Activated T-cell treated with anti-CD3 and anti-CD28 coated beads for 48 hours (primary cell): ENCODE measurements at places on chromosomes 11 and 22.

DNA sequence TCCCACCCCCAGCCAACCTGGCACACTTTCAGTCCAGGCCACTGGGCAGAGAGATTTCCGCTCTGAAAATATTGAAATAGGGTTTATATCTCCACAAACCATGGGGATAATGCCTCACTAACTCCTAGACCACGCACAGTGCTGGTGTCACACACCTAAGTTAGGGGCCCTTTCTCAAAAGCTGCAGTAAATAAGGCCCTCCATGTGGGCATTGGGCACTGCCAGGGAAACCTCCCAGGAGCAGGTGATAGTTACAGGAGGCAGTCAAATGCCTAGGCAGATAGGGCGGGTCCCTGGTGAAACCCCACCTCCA lies 3.1 kb upstream of the IL10RA start:
- no peak for DNase-seq

GRCh38 chr22:29625090-29625825 lies 21.8 kb downstream of the NF2 start:
- no peak for DNase-seq

- no peak for DNase-seq
Measured at GRCh38 chr11:86449993-86450629, 75.4 kb downstream of the CCDC81 start.

DNA sequence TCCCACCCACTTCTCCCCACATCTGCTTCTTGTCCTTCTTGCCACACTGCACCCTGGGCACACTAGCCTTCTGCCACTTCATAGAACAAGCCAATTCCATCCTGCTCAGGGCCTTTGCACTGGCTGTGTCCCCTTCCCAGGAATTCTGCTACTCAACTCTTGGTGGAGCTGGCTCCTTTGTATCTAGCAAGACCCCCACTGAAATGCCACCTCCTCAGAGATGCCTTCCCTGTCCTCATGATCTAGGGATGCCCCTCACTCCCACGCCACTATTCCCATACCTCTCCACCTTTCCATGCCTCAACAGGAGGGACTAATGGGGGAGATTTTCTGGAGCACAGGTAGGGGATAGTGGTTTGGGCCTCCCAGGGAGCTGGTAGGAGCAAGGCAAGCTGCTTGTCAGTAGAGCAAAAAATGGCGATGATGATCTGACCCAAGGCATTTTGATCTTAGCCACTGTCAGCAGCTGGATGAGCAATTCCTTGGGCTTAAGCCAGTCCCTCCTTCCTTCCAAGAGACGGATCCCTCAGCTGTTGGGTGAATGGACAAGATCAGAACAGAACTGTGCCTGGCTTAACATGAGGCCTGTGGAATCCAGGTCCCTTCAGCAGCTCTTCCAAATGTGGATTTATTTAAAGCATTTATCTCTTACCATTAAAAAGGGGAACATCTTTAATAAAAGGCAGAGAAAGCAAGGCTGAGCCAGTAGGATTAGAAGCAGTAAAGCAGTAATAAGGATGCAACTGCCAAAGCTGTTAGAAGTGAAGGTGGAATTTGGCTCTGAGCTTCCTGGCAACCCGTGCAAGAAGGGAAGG lies 4.0 kb upstream of the PRDM11 start:
- DNase-seq, result no peak

DNA sequence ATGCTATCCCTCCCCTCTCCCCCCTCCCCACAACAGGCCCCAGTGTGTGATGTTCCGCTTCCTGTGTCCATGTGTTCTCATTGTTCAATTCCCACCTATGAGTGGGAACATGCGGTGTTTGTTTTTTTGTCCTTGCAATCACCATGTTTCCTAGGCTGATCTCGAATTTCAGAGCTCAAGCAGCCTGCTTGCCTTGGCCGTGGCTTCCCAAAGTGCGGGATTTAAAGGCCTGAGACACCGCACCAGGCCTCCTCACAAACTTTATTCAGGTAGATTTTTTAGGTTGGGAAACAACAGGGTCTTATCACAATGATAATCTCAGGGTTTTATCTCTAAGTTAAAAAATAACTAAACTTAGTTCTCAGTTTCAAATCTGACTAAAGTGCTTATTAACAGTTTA lies 125.4 kb downstream of the LUZP2 start:
- no peak for DNase-seq

DNA sequence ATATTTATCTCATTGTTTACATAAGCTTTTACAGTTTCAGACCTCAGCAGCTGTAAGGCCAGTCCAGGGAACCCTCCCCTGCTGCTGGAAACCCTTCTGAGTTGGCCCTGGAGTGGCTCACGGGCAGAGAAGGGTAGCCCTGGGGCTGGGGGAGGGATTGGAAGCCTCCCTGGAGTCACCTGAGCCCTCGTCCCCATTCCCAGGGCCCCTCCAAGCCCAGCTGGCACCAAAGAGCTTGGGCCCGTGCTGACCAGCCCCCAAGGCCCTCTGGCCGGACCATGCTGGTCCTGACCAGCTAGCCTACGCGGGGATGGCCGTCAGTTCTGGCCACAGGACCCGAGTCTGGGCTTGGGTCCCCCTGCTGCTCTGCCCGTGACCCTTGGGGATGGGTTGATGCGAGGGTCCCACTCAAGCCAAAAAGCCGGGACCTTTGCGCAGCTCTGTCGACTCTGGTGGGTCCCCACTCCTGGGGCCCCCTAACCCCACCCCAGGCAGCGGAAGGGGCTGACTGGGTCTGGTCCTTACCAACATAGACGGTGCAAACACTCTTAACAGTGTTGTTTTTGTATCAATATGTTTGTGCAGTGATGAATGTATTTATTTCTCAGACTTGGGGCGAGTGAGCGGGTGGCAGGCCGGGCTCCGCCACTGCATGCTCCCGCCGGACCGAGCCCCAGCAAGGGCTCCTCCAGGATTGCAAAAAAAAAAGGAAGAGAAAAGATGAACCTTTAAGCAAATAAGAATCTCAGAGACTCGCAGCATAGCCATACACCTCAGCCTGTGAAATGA lies 17.5 kb upstream of the TMEM191C start:
- no peak for DNase-seq

DNA sequence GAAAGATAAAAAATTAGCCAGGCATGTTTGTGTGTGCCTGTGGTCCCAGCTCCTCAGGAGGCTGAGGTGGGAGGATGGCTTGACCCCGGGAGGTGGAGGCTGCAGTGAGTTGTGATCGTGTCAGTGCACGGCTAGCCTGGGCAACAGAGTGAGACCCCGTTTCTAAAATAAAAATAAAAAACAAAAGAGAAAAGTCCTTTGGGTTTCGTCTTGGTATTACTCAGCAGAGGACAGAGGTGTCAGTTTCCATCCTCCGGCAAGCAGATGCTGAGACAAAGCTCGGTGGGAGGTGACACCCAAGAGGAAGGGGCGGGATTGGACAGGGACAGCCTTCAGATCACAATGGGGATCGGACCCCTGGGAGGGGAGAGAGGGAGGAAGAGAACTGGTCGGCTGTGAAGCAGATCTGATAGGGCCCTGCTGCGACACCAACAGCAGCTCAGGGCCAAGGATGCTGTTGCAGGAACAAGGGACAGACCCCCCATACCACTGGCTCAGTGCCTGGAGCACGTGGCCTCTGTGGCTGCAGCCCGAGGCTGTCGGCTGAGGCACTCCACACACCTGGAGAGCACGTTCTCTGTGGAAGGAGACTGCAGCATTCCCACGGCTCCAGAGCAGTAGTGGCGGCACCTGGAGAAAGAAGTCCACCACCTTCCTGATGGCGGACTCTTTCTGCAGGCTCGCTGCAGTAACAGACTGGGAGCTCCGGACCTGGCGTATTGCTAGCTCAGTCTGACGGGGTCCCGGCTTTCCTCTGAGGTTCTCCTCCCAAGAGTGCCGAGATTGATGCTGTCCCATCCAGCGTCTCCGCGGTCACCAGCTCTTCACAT lies 5.2 kb upstream of the BID start:
- DNase-seq, result no peak

DNA sequence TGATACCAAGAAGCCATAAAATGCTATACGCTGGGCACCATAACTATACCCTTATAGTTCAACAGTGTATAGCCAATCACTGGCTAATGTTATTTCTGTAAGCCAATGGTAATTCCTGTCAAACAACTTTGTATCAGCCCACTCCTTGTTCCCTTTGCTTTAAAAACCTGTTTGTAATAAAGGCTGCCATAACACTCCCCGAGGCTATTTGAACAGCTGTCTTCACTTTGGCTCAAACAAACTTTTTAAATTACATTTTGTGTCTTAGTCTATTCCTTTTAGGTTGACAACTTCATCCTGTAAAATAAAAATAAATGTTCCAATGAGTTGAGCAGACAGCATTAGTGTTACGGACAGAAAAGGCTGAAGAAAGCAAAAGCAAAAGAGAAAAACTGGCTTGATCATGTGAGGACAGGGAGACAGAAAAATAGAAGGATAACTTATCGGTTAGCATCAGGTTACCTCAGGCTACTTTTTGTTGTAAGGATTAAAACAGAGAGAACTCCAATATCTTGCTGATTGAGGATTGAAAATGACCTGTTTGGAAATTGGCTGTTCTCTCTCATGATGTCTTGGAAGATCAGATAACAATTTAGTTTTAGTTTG lies 95.0 kb downstream of the AASDHPPT start:
- no peak for DNase-seq

DNA sequence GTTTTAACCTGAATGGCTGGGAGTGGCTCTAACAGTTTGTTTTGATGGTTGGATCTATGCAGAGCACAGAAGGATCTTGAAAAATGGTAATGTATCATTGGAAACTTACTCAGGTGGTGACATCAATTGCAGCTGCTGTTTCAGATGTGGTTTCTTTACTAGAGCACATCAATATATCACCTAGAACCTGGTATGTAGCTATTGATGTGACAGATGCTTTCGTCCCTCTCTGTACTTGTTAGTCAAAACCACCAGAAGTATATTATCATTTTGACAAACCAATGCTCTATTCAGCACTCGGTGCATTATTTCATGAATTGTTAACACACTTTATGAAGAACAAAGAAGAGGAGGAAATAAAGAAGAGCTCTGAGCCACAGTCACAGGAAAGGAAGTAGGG lies 26.6 kb upstream of the SCN3B start:
- no peak for DNase-seq

DNA sequence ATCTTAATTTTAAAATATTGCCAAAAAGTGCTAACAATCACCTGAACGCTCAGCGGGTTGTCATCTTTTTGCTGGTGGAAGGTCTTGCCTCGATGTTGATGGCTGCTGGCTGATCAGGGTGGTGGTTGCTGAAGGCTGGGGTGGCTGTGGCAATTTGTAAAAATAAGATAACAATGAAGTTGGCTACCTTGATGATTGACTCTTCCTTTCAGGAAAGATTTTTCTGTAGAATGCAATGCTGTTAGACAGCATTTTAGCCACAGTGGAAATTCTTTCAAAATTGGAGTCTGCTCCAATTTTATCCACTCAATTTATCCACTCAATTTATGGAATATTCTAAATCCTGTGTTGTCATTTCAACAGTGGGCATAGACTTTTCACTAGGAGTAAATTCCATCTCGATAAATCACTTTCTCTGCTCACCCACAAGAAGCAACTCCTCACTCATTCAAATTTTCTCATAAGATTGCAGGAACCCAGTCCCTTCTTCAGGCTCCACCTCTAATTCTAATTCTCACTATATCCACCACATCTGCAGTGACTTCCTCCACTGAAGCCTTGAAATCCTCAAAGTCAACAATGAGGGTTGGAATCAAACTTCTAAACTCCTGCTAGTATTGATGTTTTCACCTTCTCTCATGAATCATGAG lies 78.8 kb downstream of the LINC01488 start:
- DNase-seq, result no peak

- no peak for DNase-seq
Measured at GRCh38 chr11:117861151-117862018, 15.1 kb downstream of the FXYD6 start.

DNA sequence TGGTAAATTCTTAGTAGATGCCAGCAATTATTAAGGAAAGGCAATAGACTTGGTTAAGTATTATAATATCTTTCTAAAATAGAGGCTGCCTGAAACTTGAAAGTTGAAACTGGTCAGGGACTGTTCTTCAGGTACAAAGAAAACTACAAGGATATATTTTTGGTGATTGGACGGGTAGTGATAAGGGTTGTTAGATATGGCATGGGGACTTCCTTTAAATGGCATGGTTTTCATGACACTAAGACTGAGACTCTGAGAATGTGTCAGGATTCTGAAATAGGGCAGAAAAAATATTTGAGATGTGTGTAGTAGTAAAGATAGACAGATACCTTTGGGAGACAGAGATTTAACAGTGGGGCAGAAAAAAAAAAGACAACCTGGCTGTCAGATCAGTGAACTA lies 108.4 kb upstream of the SLC5A12 start:
- no peak for DNase-seq

DNA sequence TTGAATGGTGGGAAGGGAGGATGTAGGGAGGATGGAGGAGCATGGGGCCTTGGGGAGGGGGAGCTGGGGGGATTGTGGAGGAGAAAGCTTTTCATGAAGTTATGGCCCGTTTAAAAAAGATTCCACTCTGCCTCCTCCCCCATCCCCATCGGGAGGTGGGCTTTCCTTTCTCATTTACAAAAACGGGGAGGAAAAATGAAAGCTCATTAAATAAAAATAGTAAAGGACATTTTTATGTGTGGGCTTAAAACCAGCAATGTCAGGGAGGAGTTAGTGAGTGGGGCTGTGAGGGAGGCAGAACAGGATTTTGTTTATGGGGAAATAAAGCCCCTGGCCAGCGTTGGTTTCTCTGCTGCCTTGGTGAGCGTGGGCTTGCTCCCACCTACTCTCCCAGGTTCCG lies 83.2 kb downstream of the ZBTB16 start:
- no peak for DNase-seq

DNA sequence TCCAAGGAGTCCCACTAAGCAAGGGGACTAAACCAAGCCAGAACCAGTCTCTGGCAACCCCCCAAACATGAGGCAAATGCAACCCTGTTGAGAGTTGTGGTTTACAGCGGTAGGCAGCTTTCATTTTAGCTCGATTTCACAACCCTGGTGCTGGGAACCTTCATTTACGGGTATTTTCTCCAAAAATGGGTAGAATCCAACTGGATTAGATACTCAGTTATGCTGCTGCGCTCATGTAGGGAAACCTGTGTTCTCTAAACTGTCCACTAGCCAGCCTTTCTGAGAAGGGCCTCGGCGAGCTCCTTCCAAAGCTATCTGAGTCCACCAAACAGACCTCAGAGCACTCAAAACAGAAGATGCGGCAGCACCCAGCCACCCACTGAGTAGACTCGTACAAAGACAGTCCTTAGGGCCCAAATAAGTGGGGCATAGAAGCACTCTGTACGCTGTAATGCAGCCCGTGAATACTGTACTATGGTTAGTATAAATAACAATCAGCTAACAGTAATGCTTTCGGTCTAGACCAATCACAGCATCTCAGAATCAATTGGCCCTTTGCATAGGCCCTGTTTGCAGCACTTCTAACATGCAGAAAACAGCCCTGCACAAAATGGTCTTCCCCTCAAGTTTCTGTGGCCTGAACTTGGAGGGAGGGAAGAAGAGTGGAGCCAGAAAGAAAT lies 104.7 kb downstream of the ETS1 start:
- DNase-seq, result no peak

GRCh38 chr11:62017878-62018655 lies 50.6 kb upstream of the FTH1 start:
- DNase-seq, result no peak

- DNase-seq, result no peak
Measured at GRCh38 chr11:1323774-1324173, 14.3 kb upstream of the TOLLIP start.

GRCh38 chr22:46004105-46004866 lies 27.3 kb upstream of the WNT7B start:
- no peak for DNase-seq

- DNase-seq, result peak; percentile 92
Measured at GRCh38 chr11:65110354-65110861, 1.3 kb upstream of the TM7SF2 start.

GRCh38 chr22:42069801-42070516 lies 653 bp downstream of the NAGA start:
- no peak for DNase-seq
